ENCODE measurements at places on chromosomes 6 and 20.
A peak's percentile ranks its signal among the peaks of the same experiment; 100 is the strongest.

GRCh38 chr20:53036992-53037391, 64.8 kb downstream of the TSHZ2 start:
- DNase-seq, result peak; percentile 89

DNA sequence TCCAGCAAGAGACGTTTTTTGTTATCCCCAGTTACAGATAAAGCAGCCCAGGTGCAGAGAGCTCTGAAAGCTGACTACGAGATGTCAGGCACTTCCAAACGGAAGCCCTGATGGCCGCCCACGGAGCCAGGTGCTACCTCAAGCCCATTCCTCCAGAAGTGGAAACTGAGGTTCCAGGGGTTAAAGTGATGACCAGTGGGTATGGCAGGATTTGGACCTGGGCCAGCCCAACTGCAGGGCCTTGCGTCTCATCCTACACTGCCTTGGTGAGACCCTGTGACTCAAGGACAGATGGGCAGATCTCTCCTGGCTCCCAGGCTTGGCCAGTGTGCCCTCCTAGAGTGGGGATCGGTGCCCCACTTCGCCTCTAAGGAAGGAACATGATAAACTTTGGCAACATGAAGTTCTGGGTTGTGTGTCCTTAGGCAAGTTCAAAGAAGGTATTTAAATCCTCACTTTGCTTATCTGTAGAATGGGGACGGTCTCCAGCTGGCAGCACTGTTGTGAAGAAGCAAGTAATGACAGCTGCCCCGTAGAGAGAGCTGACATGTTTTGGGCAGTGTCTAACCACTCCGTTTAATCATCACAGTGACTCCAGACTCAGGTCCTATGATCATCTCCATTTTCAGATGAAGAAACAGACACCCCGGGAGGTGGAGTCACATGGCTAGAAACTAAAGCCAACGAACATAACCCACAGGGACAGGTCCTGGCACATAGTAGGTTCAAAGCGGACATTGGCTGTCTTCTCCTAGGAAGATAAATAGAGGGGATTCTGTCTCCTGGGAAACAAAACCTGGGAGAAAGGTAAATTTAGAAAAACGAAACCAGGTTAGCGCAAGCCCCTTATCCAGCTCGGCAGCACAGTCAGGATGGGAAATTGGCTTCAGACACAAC, 34.4 kb upstream of the CDH22 start:
- no peak for DNase-seq

DNA sequence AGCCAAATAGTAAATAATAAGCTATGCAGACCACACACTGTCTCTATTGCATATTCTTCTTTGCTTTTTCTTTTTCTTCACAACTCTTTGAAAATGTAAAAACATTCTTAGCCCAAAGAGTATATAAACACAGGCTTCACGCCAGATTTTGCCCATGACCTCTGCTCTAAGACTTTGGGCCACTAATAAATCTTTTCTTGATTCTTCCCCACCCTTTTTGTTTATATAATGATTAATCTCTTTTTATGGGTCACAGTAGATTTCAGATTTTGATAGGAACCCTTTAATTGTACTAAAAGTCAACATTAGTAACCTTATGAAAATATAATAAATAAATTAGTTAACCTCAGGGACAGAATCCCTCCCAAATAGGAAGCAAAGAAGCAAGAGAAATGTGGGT, 15.8 kb upstream of the ENPP5 start:
- DNase-seq, result no peak

- no peak for DNase-seq
Measured at GRCh38 chr20:3563548-3564177, 92.8 kb downstream of the ATRN start.

GRCh38 chr6:108497883-108498282, 62.8 kb upstream of the FOXO3 start:
- DNase-seq, result no peak

GRCh38 chr20:1505871-1506270, 14.7 kb upstream of the SIRPB2 start:
- no peak for DNase-seq

DNA sequence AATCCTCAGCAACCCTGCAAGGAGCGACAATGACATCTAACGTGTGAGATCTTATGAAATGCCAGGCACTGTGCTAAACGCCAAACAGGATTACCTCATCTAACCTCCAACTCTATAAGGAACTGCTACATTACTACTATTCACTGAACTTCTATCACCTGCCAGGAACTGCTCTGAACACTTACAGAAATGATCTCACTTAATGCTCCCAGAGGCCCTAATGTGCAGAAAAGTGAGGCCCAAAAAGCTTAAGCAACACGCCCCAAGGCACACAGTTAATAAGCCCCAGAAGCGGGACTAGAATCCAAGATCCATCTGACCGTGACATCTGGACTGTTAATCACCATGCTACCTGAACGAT, 28.5 kb downstream of the TRAM2 start:
- DNase-seq, result no peak

DNA sequence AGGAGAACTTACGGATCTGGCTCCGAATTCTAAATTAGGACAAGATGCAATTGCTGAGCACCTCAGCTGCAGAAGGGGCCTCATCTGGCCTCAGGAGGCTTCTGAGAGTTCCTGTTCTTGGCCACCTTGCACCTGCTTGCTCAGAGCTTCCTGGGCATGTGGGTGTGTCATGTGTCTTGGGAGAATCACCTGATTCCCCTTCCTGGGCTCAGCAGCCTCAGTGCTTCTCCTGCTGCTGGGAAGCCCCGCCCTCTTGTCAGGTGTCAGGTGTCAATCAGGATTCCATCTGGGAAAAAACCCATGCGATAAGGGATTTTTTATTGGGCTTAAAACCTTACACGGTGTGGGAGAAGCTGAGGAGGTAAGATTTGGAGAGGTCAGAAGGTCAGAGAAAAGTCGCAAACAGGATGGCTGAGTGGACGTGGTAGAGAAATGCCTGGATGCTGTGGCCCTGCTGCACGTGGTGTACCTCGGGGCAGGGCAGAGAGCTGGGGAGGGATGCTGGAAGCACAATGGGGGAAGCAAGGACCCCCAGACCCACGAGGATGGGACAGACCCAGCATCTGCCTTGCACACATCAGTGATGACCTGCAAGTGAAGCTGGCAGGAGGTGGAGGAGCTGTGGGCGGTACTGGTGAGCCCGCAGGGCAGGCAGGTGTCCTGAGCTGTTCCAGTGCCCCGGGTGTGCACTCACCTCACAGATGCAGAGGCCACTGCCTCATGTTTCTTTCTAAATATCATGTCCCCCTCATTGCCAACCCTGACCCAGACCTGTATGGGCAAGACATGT, 170.8 kb downstream of the CDH4 start:
- DNase-seq, result no peak

DNA sequence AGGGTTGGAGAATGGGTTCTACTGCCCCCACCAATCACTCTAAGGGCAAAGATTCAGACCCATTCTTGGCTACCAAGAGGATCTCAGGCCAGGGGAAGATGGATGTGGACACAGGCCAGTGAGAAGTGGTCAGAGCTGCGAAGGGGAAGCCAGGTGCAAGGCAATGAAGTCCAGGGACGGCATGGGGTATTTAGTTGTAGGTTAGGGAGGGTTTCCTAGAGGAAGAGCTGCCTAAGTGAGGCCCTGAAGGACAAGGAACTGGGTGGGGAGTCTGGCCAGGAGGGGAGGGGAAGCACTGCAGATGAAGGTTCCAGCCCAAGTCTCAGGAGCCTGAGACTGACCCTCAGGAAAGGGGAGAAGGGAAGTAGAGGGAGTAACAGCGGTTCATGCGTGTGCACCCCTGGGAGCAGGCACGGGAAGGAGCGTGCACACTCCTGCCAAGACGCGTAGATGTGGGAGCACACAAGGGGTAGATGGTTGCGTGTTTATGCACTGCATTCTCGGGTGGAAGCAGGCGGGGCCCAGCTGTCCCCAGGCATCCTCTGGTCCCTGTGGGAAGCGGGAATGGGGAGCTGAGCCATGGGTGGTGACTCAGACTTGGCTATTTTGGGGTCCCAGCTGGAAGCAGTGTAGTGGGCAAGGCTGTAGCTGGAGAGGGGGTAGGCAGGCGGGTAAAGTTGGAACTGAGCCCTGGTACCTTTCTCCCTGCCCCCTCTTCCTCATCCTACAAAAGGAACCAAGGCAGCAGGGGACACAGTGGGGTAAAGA, 3.3 kb downstream of the ACTL10 start:
- DNase-seq, result no peak

GRCh38 chr6:53302678-53303360, 45.9 kb downstream of the ELOVL5 start:
- no peak for DNase-seq

DNA sequence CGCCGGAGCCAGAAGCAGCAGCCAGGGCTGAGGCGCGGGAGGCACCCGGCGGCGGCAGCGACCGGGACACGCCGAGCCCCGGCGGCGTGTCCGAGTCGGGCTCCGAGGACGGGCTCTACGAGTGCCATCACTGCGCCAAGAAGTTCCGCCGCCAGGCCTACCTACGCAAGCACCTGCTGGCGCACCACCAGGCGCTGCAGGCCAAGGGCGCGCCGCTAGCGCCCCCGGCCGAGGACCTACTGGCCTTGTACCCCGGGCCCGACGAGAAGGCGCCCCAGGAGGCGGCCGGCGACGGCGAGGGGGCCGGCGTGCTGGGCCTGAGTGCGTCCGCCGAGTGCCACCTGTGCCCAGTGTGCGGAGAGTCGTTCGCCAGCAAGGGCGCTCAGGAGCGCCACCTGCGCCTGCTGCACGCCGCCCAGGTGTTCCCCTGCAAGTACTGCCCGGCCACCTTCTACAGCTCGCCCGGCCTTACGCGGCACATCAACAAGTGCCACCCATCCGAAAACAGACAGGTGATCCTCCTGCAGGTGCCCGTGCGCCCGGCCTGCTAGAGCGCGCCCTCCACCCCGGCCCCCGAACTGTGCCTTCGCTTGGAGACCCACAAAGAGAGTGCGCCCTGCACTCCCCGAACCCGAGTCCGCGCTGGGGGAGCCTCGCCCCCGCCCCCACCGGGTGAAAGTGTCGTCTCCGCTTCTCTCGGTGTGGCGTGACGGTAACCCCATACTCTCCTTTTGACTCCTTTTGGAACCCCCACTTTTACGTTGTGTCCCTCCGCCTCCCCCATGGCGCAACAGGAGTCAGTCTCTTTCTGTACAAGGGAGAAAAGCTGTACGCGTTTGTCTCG, 1.6 kb downstream of the INSM1 start:
- DNase-seq, result no peak

GRCh38 chr6:110816677-110817076, 1.4 kb upstream of the CDK19 start:
- no peak for DNase-seq

DNA sequence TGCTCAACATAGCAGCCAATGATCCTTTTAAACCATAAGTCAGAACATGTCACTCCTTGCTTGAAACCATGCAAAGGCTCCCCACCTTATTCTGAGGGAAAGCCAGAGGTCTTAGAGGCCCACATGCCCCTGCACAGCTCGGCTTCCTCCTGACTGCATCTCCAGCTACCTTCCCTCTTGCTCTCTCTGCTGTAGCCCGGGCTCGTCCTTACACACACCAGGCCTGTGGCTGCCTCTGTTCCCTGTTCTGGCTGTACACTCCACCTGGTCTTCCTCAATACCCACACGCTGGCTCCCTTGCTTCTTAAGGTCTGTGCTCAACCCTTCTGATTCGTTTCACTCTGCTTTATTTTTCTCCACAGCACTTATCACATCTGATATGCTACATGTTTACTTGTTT, 116.2 kb downstream of the TNFAIP3 start:
- no peak for DNase-seq

DNA sequence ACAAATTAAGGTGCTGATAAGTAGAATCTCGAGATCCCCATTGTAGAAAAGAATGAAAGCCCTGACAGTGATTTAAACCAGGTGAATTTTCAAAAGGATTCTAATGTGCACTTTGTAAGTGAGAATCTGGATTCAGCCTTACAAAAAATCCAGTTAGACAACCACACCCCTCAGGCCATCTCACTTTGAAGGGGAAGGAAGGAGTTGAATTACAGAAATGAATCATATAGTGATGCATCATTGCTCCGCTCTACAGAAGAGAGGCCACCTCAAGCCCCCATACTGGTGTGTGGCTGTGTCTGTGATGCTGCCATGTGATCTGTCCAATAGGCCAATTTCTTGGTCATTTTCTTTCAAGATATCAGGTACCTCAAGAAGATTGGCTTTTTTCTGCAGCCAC, 85.5 kb upstream of the NT5E start:
- DNase-seq, result no peak

GRCh38 chr6:37104824-37105147, 65.2 kb upstream of the PIM1 start:
- no peak for DNase-seq

DNA sequence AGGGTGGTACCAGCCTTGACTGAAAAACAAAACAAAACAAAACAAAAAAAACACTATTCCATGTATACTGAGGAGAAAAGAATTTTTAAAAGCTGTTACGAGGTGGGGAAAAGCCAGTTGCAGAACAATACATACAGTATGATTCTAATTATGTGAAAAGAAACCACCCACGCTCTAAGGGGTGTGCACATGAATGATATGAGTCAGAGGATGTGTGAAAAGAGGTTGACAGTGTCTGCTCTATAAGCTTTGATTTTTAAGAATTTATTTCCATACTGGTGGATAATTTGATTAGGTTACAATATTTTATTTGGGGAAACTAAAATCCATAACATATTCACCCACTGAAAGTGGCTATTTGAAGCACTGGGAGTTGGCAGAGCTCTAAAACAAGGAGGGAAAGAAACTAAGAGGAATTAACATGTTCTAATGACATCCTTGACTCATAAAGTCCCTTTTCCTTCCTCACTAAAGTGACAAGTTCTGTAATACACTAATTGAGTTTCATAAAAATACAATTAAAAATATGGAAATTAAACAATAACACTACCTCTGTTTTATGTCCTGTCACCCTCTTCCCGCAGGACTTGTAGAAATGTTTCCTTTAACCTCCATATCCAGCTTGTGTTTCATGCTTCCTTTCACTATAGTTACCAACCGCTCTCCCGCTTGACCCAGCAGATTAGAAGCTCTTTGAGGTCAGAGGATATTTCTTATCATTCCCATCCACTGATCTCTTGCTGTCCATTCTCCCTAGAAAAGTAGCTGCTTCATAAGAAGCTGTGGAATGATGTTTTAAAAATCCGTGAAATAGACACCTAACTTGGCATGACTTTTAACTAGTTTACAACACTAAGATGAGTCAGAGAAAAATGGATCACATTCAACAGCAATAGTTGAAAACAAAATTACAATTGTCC, 118.6 kb upstream of the CCDC28A start:
- DNase-seq, result no peak

- DNase-seq, result no peak
Measured at GRCh38 chr20:51258582-51259165, 235.8 kb upstream of the KCNG1 start.

- peak; percentile 22 for DNase-seq
Measured at GRCh38 chr6:155248008-155249001, 15.5 kb upstream of the CLDN20 start.

GRCh38 chr6:14635195-14635594, 517.6 kb downstream of the CD83 start:
- DNase-seq, result no peak

- DNase-seq, result peak; percentile 30
Measured at GRCh38 chr6:140979642-140980091, 1153.1 kb upstream of the GJE1 start.

DNA sequence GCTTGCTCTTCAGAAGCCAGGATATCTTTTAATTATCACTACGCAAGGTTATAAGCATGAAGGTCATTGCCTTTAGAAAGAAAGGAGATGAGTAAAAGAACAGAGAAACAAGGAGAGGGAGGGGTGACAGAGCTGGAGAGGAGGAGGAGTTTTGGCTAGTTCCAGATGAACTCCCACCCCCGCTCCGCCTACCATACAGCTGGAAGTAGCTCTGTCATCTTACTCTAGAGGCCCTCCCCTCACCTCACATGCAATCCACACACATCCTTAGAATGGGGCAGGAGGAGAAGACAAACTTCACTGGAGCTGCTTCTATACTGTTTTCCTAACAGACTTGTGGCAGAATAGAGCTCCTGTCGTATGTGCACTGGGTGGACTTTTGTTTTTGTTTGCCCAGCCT, 144.7 kb downstream of the SCML4 start:
- DNase-seq, result no peak

All from lower leg skin (tissue), 4 donors.